ENCODE measurements at places on chromosomes 12 and 14.
A peak's percentile ranks its signal among the peaks of the same experiment; 100 is the strongest.

GRCh38 chr14:56160088-56160487 lies 41.9 kb downstream of the PELI2 start:
- no peak overlapping the region for H3K27ac ChIP-seq
- H3K4me1 ChIP-seq: peaks cover 15% of the 10 kb centered on the region
- H3K36me3 ChIP-seq: no peaks in the 10 kb centered on the region
- H3K4me3 ChIP-seq: no peak overlapping the region

DNA sequence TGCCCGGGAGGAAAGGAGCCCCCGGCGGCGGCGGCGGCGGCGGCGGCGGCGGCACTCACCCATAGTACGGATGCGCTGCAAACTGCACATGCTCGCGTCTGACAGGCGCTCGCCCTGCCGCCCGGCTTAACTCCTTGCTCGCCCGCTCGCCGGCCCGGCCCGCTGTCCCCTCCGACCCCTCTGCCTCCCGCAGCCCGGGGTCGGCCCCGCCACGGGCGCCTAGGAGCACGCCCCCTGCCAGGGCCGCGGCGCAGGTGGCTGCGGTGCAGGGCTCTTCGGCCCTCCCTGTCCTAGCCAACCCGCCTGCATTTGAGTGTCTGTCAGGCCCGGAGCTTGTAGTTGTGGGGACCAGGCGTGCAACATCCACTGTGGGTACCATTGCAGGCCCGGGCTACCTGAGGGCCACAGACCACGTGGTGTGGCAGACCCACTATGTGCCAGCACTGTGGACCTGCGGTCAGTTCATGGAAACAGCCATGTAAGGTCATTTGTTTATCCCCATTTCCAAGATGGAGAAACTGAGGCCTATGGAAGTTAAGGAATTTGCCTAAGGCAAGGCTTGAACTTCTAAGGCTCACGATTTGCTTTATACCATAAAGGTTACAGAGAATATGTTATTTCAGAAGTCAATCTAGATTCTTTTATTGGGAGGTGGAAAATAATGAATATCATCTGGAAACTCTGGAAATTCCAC lies 17.6 kb upstream of the PLEKHH1 start:
- H3K27me3 ChIP-seq: no peaks in the 10 kb centered on the region
- peak overlapping the region; percentile 94 for H3K4me3 ChIP-seq
- peaks cover 14% of the 10 kb centered on the region for H3K4me1 ChIP-seq
- H3K36me3 ChIP-seq: no peaks in the 10 kb centered on the region

GRCh38 chr14:63901434-63902085 lies 48.8 kb downstream of the SYNE2 start:
- H3K27ac ChIP-seq: no peak overlapping the region
- no peak overlapping the region for H3K4me3 ChIP-seq
- peaks cover 18% of the 10 kb centered on the region for H3K4me1 ChIP-seq
- H3K36me3 ChIP-seq: no peaks in the 10 kb centered on the region
- no peaks in the 10 kb centered on the region for H3K27me3 ChIP-seq

- no peaks in the 10 kb centered on the region for H3K27me3 ChIP-seq
- H3K36me3 ChIP-seq: no peaks in the 10 kb centered on the region
- peaks cover 29% of the 10 kb centered on the region for H3K4me1 ChIP-seq
- no peak overlapping the region for H3K27ac ChIP-seq
Measured at GRCh38 chr12:108511633-108512540, 3.2 kb upstream of the FICD start.

GRCh38 chr14:55377236-55377635 lies 34.4 kb downstream of the ATG14 start:
- DNase-seq: no peak
- no peak overlapping the region for H3K27ac ChIP-seq
- no peaks in the 10 kb centered on the region for H3K27me3 ChIP-seq
- peaks cover 45% of the 10 kb centered on the region for H3K36me3 ChIP-seq
- no peak overlapping the region for H3K4me3 ChIP-seq

DNA sequence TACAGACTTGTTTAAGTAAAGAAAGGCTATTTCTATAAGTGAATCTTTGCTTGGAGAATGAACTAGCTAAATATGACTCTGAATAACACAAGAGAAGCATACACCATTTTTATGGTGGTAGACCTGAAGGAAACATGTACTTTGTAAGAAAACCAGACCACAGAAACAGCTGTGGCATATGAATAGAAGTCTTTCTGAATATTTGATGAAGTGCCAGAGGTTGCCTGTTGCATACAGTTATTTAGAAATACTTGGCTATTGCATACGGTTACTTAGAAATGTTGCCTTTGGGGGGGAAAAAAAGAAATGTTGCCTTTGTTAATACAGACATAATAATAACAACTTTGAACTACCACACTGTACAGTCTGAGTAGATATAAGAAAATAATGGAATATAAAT lies 16.8 kb upstream of the LEMD3 start:
- no peaks in the 10 kb centered on the region for H3K4me1 ChIP-seq
- no peak overlapping the region for H3K4me3 ChIP-seq
- H3K27ac ChIP-seq: no peak overlapping the region
- no peak for DNase-seq
- no peaks in the 10 kb centered on the region for H3K36me3 ChIP-seq
- no peaks in the 10 kb centered on the region for H3K27me3 ChIP-seq

DNA sequence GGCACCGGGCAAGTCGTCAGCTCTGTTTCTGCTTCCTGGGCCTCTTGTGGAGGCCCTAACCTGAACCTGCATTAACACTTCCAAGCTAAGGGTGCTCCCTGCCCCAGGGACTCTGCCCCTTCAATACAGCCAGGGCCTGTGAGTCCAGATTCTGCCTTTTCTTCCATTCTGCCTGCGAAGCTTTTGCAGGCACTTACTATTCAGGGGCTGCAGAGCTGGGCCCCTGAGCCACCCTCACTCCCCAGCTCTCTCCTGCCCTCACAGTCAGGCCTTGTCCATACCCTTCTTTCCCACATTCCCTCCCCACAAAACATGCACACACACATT lies 101.1 kb downstream of the ZFP36L1 start:
- no peak for DNase-seq
- H3K36me3 ChIP-seq: no peaks in the 10 kb centered on the region
- H3K4me1 ChIP-seq: peaks cover 16% of the 10 kb centered on the region

DNA sequence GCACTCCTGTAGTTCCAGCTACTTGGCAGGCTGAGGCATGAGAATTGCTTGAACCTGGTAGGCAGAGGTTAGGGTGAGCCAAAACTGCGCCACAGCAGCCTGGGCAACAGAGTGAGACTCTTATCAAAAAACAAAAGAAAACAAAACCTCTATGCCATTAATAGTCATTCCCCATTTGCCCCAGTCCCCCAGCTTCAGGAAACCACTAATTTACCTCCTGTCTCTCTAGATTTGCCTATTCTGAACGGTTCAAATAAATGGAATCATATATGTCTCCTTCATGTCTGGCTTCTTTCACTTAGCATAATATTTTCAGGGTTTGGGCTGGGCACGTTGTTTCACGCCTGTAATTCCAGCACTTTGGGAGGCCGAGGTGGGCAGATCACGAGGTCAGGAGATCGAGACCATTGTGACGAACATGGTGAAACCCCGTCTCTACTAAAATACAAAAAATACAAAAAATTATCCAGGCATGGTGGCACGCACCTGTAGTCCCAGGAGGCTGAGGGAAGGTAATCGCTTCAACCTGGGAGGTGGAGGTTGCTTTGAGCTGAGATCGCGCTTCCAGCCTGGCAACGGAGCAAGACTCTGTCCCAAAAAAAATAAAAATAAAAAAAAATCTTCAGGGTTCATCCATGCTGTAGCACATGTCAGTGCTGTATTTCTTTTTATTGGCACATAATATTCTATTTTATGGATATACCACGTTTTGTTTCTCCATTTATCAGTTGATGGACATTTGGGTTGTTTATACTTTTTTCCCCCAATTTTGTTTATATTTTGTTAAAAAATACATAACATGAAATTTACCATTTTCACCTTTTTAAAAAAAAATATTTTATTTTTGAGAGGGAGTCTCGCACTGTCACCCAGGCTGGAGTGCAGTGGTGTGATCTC lies 31.9 kb downstream of the KNTC1 start:
- no peak overlapping the region for H3K27ac ChIP-seq
- DNase-seq: no peak
- H3K4me3 ChIP-seq: no peak overlapping the region
- no peaks in the 10 kb centered on the region for H3K27me3 ChIP-seq
- no peaks in the 10 kb centered on the region for H3K36me3 ChIP-seq

GRCh38 chr12:23005387-23005786 lies 380.4 kb downstream of the ETNK1 start:
- no peaks in the 10 kb centered on the region for H3K27me3 ChIP-seq
- peaks cover 16% of the 10 kb centered on the region for H3K4me1 ChIP-seq
- no peak overlapping the region for H3K27ac ChIP-seq
- DNase-seq: no peak

GRCh38 chr12:93758801-93759373 lies 81.7 kb downstream of the CRADD start:
- no peak overlapping the region for H3K27ac ChIP-seq
- no peaks in the 10 kb centered on the region for H3K36me3 ChIP-seq
- no peak for DNase-seq
- peaks cover 12% of the 10 kb centered on the region for H3K4me1 ChIP-seq
- H3K27me3 ChIP-seq: no peaks in the 10 kb centered on the region

Data from thoracic aorta (tissue), 2 donors.